ENCODE measurements at places on chromosomes 11 and 22. TPM values are rescaled to one million over a fixed set of nuclear protein-coding genes. Genes with fewer than 3 reads are reported as not detected.

Gene DDI1
- polyA plus RNA-seq, result not detected

Gene LARGE1
- 51.4 TPM for polyA plus RNA-seq

Gene CRYBA4
- 3.1 TPM for polyA plus RNA-seq

Gene ACRV1
- not detected for polyA plus RNA-seq

Gene C11orf65
- 0.08 TPM for polyA plus RNA-seq

Gene OR9Q2
- not detected for polyA plus RNA-seq

Gene ABCG4
- polyA plus RNA-seq, result 1.8 TPM

Gene MED19
- 49.3 TPM for polyA plus RNA-seq

Gene MPEG1
- not detected for polyA plus RNA-seq

Gene APOL5
- polyA plus RNA-seq, result not detected

Gene LRRC32
- 1.9 TPM for polyA plus RNA-seq

Gene SMIM35
- not detected for polyA plus RNA-seq

Gene TP53I11
- 47.5 TPM for polyA plus RNA-seq

Gene TMEM25
- 26.8 TPM for polyA plus RNA-seq

Gene ACR
- not detected for polyA plus RNA-seq

All from H1 (cell line).